ENCODE measurements at places on chromosomes 2 and 18. TPM values are rescaled to one million over a fixed set of nuclear protein-coding genes. Genes with fewer than 3 reads are reported as not detected.

GRCh38 chr2:36570416-36570815 lies 27.6 kb downstream of the FEZ2 start:
- H3K4me3 ChIP-seq: no peak overlapping the region
- H3K27me3 ChIP-seq: no peaks in the 10 kb centered on the region
- H3K27ac ChIP-seq: no peak overlapping the region
- H3K4me1 ChIP-seq: peaks cover 23% of the 10 kb centered on the region

- H3K27me3 ChIP-seq: no peaks in the 10 kb centered on the region
- no peak for DNase-seq
- H3K4me1 ChIP-seq: peaks cover 8% of the 10 kb centered on the region
- no peak overlapping the region for H3K27ac ChIP-seq
- H3K36me3 ChIP-seq: no peaks in the 10 kb centered on the region
These were observed 17.1 kb upstream of the DNMT3A start for GRCh38 chr2:25358836-25359235.

GRCh38 chr2:46936566-46936965 lies 21.0 kb upstream of the MCFD2 start:
- no peak overlapping the region for H3K4me3 ChIP-seq
- H3K4me1 ChIP-seq: peaks cover 12% of the 10 kb centered on the region
- H3K27ac ChIP-seq: no peak overlapping the region
- DNase-seq: no peak

- no peaks in the 10 kb centered on the region for H3K36me3 ChIP-seq
- H3K27me3 ChIP-seq: no peaks in the 10 kb centered on the region
- no peak overlapping the region for H3K4me3 ChIP-seq
- H3K4me1 ChIP-seq: peaks cover 11% of the 10 kb centered on the region
- peak overlapping the region; percentile 30 for H3K27ac ChIP-seq
- no peak for DNase-seq
These were observed 131.9 kb downstream of the MYO1B start for GRCh38 chr2:191376981-191377629.

- H3K27me3 ChIP-seq: no peaks in the 10 kb centered on the region
- H3K4me3 ChIP-seq: peak overlapping the region; percentile 74
- peaks cover 86% of the 10 kb centered on the region for H3K4me1 ChIP-seq
- H3K36me3 ChIP-seq: no peaks in the 10 kb centered on the region
These were observed 1.0 kb upstream of the ZNF532 start for GRCh38 chr18:58863539-58864145.

GRCh38 chr2:199814101-199814816 lies 36.7 kb downstream of the FTCDNL1 start:
- H3K4me1 ChIP-seq: no peaks in the 10 kb centered on the region
- no peaks in the 10 kb centered on the region for H3K36me3 ChIP-seq
- H3K27ac ChIP-seq: no peak overlapping the region
- no peaks in the 10 kb centered on the region for H3K27me3 ChIP-seq

DNA sequence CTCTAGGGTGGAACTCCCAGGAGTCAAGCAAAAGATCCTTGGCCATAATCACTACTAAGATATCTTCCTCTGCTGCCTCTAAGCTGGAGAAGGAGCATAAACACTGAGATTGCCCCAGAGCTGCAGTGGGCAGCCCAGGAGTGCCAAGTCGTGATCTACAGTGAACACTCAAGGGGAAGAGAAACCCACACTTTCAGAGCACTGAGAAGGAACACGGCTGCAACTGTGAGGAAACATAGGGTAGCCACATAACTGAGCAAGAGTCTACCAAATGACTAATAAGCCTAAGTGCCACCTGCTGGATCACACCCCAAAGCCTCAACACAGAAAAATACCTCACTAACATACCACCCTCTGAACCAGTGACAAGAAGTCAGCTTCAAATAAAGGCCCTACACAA lies 79.6 kb upstream of the RAB12 start:
- no peak for DNase-seq
- H3K4me3 ChIP-seq: no peak overlapping the region
- no peaks in the 10 kb centered on the region for H3K4me1 ChIP-seq
- no peaks in the 10 kb centered on the region for H3K27me3 ChIP-seq
- H3K27ac ChIP-seq: no peak overlapping the region

GRCh38 chr2:197229509-197230443 lies 80.8 kb downstream of the ANKRD44 start:
- H3K27ac ChIP-seq: no peak overlapping the region
- H3K4me3 ChIP-seq: no peak overlapping the region
- DNase-seq: no peak

DNA sequence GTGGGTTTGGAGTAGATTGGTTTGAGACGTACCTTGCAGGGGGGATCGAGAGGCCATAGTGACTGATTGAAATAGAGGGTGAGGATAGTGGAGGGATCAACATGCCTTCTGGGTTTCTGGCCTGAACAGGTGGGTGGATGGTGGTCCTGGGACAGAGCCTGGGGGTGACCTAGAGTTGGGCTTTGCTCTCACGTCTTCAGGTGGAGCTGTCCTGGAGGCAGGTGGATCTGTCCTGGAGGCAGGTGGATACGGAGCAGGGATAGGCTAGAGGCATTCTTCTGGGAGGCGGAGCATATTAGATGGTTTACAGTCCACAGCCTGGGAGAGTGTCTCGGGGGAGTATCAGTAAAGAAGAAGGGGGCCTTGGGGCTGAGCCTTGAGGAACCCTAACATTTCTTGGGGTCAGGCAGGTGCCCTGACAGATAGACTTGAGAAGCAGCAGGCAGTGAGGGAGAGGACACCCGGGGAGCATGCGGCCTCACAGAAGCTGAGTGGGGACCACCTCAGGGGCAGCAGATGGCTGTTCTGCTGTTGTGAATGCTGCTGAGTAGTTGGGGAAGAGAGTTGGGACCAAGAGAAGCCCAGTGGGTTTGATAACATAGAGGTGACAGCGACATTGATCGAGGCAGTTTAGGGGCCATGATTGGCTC lies 1.6 kb downstream of the CAPN10 start:
- no peak overlapping the region for H3K27ac ChIP-seq
- DNase-seq: no peak
- no peaks in the 10 kb centered on the region for H3K27me3 ChIP-seq

DNA sequence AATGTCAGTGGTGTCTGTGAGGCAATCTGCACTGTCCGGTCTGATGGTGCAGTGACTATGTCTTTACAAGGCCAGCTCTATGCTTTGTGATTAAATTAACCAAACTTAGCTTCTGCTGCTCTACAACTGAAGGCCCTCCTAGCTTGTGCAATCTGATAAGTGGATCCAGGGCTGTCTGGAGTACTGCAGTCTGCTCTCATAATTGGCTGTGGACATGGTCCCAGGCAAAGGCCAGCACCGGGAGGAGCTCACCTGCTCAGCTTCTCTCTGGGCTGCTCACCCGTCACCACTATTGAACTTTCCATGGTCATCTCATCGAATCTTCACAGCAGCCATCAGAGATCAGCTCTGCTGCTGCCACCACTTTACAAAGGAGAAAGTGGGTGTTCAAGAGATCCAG lies 13.0 kb upstream of the APCDD1 start:
- no peaks in the 10 kb centered on the region for H3K4me1 ChIP-seq
- H3K4me3 ChIP-seq: no peak overlapping the region
- no peak overlapping the region for H3K27ac ChIP-seq

GRCh38 chr2:160194351-160194750 lies 5.7 kb downstream of the ITGB6 start:
- no peak for DNase-seq
- H3K4me1 ChIP-seq: peaks cover 6% of the 10 kb centered on the region
- H3K4me3 ChIP-seq: no peak overlapping the region
- no peaks in the 10 kb centered on the region for H3K36me3 ChIP-seq

DNA sequence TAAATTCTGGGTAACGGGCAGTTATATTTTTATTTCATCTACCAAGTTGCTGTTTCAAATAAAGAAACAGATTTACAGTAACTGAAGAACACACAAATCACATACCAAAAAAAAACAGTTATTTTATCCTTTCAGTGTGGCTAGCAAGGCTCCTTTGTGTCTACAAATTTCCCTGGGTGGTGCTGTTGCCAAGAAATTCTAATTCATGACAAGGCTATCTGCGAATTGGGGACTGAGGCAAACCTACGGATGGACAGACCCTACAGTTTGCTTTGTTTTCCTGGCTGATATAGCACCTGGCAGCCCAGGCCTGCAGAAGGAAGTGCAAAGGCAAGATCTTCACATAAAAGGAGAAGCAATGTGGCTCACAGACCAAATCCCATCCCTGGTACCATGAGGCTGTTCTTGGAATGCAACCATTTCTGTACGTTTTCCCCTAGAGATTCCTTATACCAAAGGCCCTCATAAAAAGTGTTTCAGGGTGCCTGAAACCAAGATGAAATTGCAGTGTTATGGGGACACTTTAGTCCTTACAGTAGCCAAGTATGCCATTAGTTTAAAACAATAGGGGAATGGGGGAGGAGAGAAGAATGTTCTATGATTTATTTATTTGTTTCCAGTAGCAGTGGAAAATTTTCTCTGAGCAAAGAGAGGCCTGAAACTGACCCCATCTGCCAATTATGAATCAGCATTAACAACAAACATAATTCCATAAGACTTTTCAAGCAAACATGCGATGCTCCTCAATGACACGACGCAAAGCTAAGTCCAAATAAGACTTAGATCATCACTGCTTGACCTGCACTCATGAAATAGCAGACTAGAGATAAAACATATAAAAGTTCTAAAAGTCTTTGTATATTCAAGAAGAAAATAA lies 4.3 kb downstream of the KLF7 start:
- peak overlapping the region; percentile 100 for H3K27ac ChIP-seq
- H3K4me1 ChIP-seq: peaks cover 62% of the 10 kb centered on the region
- H3K4me3 ChIP-seq: peak overlapping the region; percentile 88
- H3K36me3 ChIP-seq: no peaks in the 10 kb centered on the region
- H3K27me3 ChIP-seq: no peaks in the 10 kb centered on the region
- no peak for DNase-seq

GRCh38 chr2:127852388-127852787 lies 5.6 kb downstream of the POLR2D start:
- H3K36me3 ChIP-seq: no peaks in the 10 kb centered on the region
- peaks cover 35% of the 10 kb centered on the region for H3K4me1 ChIP-seq
- no peak overlapping the region for H3K27ac ChIP-seq
- H3K27me3 ChIP-seq: no peaks in the 10 kb centered on the region
- no peak for DNase-seq

DNA sequence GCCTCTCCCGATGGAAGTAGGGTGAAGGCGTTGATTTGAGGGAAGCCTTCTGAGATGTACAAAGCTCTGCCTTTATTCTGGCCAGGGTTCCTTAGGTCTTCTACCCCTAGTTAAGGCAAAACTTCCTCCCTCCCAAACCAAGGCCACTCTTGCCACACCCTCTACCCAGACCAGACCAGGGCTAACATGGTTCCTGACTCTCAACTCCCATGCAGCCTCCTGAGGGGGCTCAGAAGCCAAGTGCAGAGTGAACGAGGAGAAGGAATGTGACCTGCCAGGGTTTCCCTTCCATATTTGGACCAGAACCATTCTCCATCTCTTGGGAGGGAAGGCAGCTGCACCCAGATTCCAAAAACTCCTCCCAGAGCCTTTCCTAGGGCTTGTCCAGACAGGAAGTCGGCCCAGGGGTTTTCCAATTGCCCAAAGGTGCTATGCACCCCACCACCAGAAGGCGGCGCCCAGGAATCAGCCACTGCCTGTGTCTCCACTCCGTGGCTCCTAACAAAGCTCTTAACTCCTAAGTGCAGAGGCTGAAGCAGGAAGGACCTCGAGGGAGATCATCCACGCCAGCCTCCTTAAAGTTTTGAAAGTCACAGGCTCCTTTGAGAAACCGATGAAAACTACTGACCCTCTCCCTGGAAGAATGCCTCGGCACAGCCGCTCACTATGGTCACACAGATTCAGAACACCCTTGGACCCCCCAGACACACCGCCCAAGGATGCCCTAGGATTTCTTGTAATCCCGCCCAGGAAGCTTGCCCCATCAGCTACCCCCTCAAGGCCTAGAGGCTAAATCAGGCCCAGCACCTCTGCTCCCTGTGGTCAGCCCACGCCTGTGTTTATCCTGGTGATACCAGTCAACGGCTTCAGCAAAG lies 157.8 kb downstream of the SMAD2 start:
- no peak overlapping the region for H3K27ac ChIP-seq
- no peaks in the 10 kb centered on the region for H3K4me1 ChIP-seq
- H3K4me3 ChIP-seq: no peak overlapping the region
- H3K27me3 ChIP-seq: no peaks in the 10 kb centered on the region
- H3K36me3 ChIP-seq: no peaks in the 10 kb centered on the region
- peak; percentile 92 for DNase-seq

DNA sequence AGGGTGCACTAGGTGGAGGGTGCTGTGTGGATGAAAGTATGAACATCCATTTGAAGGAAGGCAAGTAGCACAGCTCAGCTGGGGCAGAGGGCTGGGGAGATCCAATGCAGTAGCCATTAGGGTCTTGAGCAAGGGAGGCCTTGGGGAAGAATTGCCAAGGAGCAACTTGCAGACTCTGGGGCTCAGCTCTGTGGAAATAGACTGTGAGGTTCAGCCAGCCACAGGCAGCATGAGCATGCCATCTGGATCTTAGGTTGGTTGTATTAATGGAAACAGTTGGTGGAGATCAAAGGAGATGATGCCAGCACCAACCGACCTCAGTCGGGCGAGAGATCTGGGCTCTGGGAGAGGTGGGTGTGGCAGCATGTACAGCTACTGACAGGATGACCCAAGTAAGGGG lies 5.6 kb downstream of the ZAP70 start:
- H3K4me1 ChIP-seq: no peaks in the 10 kb centered on the region
- no peak overlapping the region for H3K27ac ChIP-seq
- no peaks in the 10 kb centered on the region for H3K27me3 ChIP-seq
- no peak overlapping the region for H3K4me3 ChIP-seq
- DNase-seq: no peak
- H3K36me3 ChIP-seq: no peaks in the 10 kb centered on the region

- H3K36me3 ChIP-seq: no peaks in the 10 kb centered on the region
- no peak overlapping the region for H3K4me3 ChIP-seq
- DNase-seq: no peak
These were observed 690.9 kb downstream of the CCDC85A start for GRCh38 chr2:56874717-56875116.

- peaks cover 12% of the 10 kb centered on the region for H3K4me1 ChIP-seq
- no peak for DNase-seq
- H3K27me3 ChIP-seq: no peaks in the 10 kb centered on the region
- H3K27ac ChIP-seq: no peak overlapping the region
- H3K4me3 ChIP-seq: no peak overlapping the region
- H3K36me3 ChIP-seq: no peaks in the 10 kb centered on the region
These were observed 83.8 kb upstream of the TFCP2L1 start for GRCh38 chr2:121368836-121369235.

GRCh38 chr2:23767876-23768621 lies 158.9 kb downstream of the ATAD2B start:
- no peaks in the 10 kb centered on the region for H3K4me1 ChIP-seq
- no peak overlapping the region for H3K4me3 ChIP-seq
- no peaks in the 10 kb centered on the region for H3K36me3 ChIP-seq
- no peaks in the 10 kb centered on the region for H3K27me3 ChIP-seq
- DNase-seq: no peak

The UGT1A10 gene
- total RNA-seq: not detected

The ALLC gene
- not detected for total RNA-seq

The FKBP1B gene
- total RNA-seq: 14.2 TPM

The WDFY1 gene
- 44.2 TPM for total RNA-seq

The SLC38A11 gene
- 2.2 TPM for total RNA-seq

The NT5C1B gene
- total RNA-seq: not detected

The SMAD4 gene
- total RNA-seq: 75.1 TPM

The ARHGAP15 gene
- 9.1 TPM for total RNA-seq

The NEURL3 gene
- 2.5 TPM for total RNA-seq

Data from vagina (tissue), 2 donors.